ENCODE measurements at places on chromosomes 16 and 17.

GRCh38 chr17:79707931-79708891 lies 22.5 kb upstream of the ENPP7 start:
- DNase-seq, result peak; percentile 54

- DNase-seq, result no peak
Observed at GRCh38 chr17:48601539-48602425, 3.0 kb downstream of the HOXB6 start.

GRCh38 chr17:18258356-18259038 lies at the start of gene FLII:
Gene FLII, minus strand, starts transcription at chr17:18258738. Its CDS starts 48 bp downstream, at chr17:18258690.
- peak; percentile 22 for DNase-seq

DNA sequence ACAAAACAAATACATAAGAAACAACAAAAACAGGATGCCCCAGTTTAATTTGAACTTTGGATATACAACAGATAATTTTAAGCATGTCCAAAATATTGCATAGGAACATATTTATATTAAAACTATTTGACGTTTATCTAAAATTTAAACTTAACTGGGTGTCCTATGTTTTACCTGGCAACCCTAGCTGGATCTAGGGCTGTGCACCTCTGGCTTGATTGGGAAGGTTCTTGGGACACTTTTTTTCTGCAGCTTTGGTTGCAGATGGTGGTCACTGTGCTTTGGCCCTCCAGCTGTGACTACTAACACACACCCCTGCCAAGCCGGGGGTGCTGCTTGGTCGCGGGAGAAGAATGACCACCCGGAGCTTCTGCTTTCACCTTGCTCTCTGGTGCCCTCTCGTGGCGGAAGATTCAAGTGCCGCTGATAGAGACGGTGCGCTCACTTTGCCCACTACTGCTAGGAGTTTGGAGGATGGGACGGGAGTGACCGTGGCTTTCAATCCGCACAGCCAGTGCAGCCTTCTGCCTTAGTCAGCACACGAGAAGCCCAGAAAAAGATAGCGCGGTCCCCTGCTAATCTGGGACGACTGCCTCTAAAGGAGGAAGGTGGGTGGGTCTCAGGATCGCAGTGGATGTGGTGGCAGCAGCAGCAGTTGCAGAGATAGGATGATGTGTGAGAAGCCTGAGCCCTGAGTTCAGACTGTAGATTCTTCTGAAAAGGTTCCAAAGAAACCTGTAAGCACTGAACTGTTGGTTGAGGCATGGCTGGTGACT lies 6.7 kb downstream of the SPACA3 start:
- DNase-seq, result peak; percentile 74

- DNase-seq, result no peak
Observed at GRCh38 chr17:58870747-58871146, 115.1 kb downstream of the PPM1E start.

GRCh38 chr16:49282690-49283375 lies 1.2 kb upstream of the CBLN1 start:
- no peak for DNase-seq

DNA sequence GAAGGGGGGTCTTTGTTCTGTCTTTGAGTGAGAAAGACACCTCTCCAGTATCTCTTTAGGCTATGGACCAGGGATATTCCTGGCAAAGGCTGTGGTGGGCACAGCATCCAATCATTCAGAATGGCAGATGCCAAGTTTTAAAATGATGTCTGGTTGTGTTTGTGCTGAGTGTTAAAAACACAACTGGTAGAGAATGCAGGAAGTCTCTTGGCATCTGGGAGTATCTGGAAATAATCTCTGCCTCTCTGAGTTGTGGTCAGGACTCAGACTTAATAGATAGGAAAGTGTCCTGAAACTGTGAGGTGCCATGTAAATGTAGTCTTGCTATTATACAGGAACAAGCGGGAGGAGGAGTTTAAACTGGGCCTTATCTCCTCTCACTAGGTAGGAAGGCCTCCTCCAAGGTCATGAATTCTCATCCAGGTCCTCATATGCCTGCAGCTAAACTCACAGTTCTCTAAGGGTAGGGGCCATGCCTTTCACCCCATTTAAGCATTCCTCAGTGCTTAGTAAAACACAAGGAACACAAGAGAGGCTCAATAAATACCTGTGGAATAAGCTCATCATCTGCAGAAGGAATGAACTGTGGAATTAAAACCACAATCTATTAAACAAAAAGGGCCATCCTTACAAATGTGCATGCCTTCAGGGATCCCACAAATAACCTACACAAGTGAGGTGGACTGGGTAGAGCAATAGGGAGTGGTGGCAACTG lies 317.6 kb downstream of the CBLN1 start:
- no peak for DNase-seq

- DNase-seq, result no peak
Observed at GRCh38 chr16:1119766-1120576, 23.9 kb upstream of the C1QTNF8 start.
